Activated naive CD4-positive, alpha-beta T cell treated with anti-CD3 and anti-CD28 coated beads for 36 hours (primary cell): ENCODE measurements at places on chromosomes 5 and 9. TPM values are rescaled to one million over a fixed set of nuclear protein-coding genes. Genes with fewer than 3 reads are reported as not detected.

DNA sequence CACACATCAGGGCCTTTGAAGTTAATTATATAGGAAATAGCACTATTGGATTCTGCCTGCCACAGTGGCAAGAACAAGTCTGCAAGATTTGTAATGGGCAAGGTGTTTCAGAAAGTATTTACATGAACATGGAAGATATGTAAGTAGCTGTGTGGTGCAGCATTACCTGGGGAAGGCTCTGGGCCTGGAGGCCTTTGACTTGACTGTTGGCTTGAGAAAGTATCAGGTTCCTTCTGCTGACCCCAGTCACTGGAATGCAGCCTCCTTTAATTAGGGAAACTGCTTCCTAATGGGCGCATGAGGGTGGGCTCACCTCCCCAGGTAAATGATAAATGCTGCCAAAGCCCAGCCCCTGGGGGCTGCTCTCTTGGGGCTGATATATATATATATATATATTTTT lies 102.7 kb downstream of the GALNT10 start:
- peaks cover 3% of the 10 kb centered on the region for H3K4me1 ChIP-seq
- no peaks in the 10 kb centered on the region for H3K27me3 ChIP-seq
- no peak overlapping the region for H3K27ac ChIP-seq

GRCh38 chr9:20041697-20042081 lies 252.9 kb upstream of the SLC24A2 start:
- no peak overlapping the region for H3K27ac ChIP-seq
- DNase-seq: no peak
- H3K27me3 ChIP-seq: no peaks in the 10 kb centered on the region

GRCh38 chr9:16213781-16214515 lies 656.5 kb downstream of the BNC2 start:
- DNase-seq: no peak
- H3K27ac ChIP-seq: no peak overlapping the region
- H3K27me3 ChIP-seq: no peaks in the 10 kb centered on the region
- no peaks in the 10 kb centered on the region for H3K4me1 ChIP-seq

GRCh38 chr5:87137283-87137682 lies 130.4 kb upstream of the RASA1 start:
- no peaks in the 10 kb centered on the region for H3K36me3 ChIP-seq
- H3K27ac ChIP-seq: no peak overlapping the region
- H3K4me3 ChIP-seq: no peak overlapping the region
- H3K4me1 ChIP-seq: peaks cover 2% of the 10 kb centered on the region

- no peaks in the 10 kb centered on the region for H3K27me3 ChIP-seq
- H3K36me3 ChIP-seq: no peaks in the 10 kb centered on the region
- H3K4me3 ChIP-seq: no peak overlapping the region
- no peak overlapping the region for H3K27ac ChIP-seq
- DNase-seq: no peak
These were observed 428.2 kb downstream of the ANXA1 start for GRCh38 chr9:73579823-73580222.

- H3K4me1 ChIP-seq: peaks cover 39% of the 10 kb centered on the region
- H3K36me3 ChIP-seq: peaks cover 8% of the 10 kb centered on the region
- H3K4me3 ChIP-seq: no peak overlapping the region
- DNase-seq: no peak
- no peak overlapping the region for H3K27ac ChIP-seq
- H3K27me3 ChIP-seq: no peaks in the 10 kb centered on the region
These were observed 6.6 kb upstream of the MSMP start for GRCh38 chr9:35760651-35761050.

Gene TAF1L
- not detected for total RNA-seq

- H3K27me3 ChIP-seq: no peaks in the 10 kb centered on the region
- no peak overlapping the region for H3K4me3 ChIP-seq
- H3K36me3 ChIP-seq: no peaks in the 10 kb centered on the region
- no peak for DNase-seq
- H3K4me1 ChIP-seq: no peaks in the 10 kb centered on the region
These were observed 9.3 kb upstream of the EDIL3 start for GRCh38 chr5:84393969-84394368.

- peak overlapping the region; percentile 83 for H3K4me3 ChIP-seq
- peak overlapping the region; percentile 95 for H3K27ac ChIP-seq
- H3K27me3 ChIP-seq: no peaks in the 10 kb centered on the region
- no peak for DNase-seq
- peaks cover 26% of the 10 kb centered on the region for H3K36me3 ChIP-seq
These were observed 3.5 kb downstream of the HBEGF start for GRCh38 chr5:140342896-140343295.

DNA sequence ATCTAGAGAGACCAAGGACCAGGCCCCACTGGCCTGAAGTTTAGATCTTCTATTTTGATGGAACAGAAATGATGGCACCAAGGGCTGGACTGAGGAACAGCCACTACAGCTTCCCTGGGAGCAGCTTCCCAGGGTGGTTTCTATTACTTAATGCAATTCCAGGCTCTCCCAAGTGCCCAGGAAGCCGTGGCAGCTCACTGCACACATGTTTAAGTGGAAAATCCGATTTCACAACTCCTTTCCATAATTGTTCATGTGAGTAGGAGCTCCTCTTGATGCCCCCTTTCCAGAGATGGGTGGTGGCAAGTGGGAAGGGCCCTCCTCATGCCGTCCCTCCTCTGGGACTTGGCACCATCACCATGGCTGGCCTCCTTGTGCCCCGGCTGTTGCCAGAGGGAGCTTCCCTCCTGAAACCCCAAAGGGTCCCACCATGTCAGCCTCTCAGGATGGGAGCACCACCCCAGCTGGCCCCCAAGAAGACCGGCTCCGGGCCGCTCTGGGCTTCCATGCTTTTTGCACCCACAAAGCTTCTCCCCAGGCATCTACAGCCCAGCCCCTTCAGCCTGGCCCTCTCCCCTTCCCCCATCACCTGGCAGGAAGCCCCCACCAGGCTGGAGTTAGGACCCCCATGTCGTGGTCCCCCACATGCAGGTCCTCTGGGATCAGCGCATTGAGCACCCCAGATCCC lies 9.1 kb upstream of the UBAC1 start:
- peaks cover 9% of the 10 kb centered on the region for H3K4me1 ChIP-seq
- H3K4me3 ChIP-seq: no peak overlapping the region
- H3K36me3 ChIP-seq: no peaks in the 10 kb centered on the region

Gene ARSI
- total RNA-seq: not detected

GRCh38 chr5:16855898-16856297 lies 80.2 kb downstream of the MYO10 start:
- H3K27ac ChIP-seq: no peak overlapping the region
- no peak for DNase-seq
- no peak overlapping the region for H3K4me3 ChIP-seq

DNA sequence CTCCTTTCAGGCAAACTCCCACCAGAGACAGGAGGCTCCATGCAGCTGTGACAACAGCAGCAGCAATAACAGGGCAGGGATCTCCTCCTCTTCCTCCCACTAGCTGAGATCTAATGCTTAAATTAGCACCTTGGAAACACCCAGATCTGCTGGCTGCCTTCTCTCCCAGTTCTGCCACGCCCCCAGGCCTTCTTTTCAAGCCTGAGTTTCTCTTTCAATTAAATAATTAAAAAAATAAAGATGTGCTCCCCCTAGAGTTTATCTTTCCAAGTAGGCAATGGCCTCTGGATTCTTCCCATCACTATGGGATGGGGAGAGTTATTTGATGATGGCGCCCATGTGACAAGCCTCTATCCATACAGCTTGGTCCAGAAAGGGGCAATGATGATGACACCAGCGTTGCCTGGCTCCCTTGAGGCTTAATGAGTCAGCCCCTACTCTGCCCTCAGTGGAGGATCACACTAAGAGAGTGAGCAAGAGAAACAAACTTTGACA lies 3.8 kb downstream of the FAM219A start:
- H3K27me3 ChIP-seq: no peaks in the 10 kb centered on the region
- H3K4me1 ChIP-seq: peaks cover 40% of the 10 kb centered on the region
- no peaks in the 10 kb centered on the region for H3K36me3 ChIP-seq
- peak; percentile 53 for DNase-seq

GRCh38 chr9:91864380-91864779 lies 85.6 kb downstream of the ROR2 start:
- no peaks in the 10 kb centered on the region for H3K36me3 ChIP-seq
- H3K27me3 ChIP-seq: peaks cover 8% of the 10 kb centered on the region
- no peak overlapping the region for H3K4me3 ChIP-seq
- H3K27ac ChIP-seq: no peak overlapping the region
- no peak for DNase-seq

DNA sequence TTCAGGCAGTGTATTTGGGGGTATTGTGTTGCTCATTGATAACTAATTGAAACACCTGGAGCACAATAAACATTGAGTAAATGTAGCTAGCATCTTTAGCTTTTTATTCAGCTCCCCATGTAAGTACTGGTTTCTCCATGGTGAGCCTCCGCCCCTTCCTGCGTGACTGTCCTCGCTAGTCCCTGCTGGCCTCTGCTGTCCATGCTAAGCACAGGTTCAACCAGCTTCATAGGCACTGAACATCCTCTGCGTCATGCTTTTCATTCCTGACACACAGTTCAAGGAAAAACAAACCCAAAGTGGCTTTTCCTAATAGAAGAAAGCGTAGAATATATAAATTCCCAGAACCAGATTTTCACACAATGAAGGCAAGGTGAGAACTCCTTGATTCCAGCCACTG lies 27.3 kb upstream of the DAP start:
- DNase-seq: no peak
- no peaks in the 10 kb centered on the region for H3K36me3 ChIP-seq
- no peak overlapping the region for H3K27ac ChIP-seq
- H3K27me3 ChIP-seq: no peaks in the 10 kb centered on the region
- no peak overlapping the region for H3K4me3 ChIP-seq

Gene PCDHGB2
- not detected for total RNA-seq

Gene CNOT8
- total RNA-seq: 63.5 TPM

GRCh38 chr5:14270209-14270702 lies 127.1 kb downstream of the TRIO start:
- peaks cover 4% of the 10 kb centered on the region for H3K4me1 ChIP-seq
- no peak overlapping the region for H3K27ac ChIP-seq
- no peak overlapping the region for H3K4me3 ChIP-seq
- DNase-seq: no peak
- H3K36me3 ChIP-seq: no peaks in the 10 kb centered on the region
- H3K27me3 ChIP-seq: peaks cover 20% of the 10 kb centered on the region

DNA sequence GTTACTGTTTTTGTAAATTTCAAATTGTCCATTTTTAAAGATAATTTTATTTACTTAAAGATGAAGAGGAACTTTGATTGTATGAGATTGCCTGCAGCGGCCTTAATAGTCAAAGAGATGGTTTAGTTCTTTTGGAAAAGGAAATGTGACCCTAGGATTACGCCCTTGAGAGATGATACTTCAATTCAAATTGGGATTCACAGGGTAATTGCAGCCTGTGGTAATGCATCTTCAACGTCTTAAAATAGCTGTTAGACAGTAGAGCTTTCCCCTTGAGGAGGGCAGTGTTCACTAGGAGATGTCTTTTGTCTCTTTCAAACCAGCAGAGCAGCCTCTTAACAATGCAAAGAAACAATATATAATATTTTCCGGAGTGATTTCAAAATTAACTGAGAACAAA lies 127.1 kb downstream of the TAF11L14 start:
- H3K36me3 ChIP-seq: no peaks in the 10 kb centered on the region
- H3K4me3 ChIP-seq: no peak overlapping the region
- H3K27me3 ChIP-seq: no peaks in the 10 kb centered on the region
- no peak overlapping the region for H3K27ac ChIP-seq
- H3K4me1 ChIP-seq: no peaks in the 10 kb centered on the region
- DNase-seq: no peak

DNA sequence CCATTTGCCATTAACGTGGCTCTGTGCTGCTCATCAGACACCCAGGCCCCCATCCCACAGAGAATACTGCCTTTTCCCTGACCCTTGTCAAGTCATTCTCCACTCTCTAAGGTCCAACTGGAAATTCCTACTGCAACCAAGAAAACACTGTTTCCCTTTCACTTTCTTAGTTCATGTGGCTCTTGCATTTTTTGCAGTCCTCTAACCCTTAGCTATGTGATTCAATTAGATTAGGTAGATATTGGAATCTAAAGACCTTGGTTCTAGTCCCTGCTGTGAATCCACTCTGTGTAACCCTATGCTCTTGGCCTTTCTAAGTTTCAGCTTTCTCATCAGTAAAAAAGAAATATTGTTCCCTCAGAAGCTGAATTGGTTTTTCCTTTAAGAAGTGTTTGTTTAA lies 649.4 kb downstream of the CCDC171 start:
- peaks cover 2% of the 10 kb centered on the region for H3K27me3 ChIP-seq
- no peak overlapping the region for H3K27ac ChIP-seq
- H3K4me1 ChIP-seq: no peaks in the 10 kb centered on the region
- DNase-seq: no peak

Gene PAEP
- total RNA-seq: not detected

DNA sequence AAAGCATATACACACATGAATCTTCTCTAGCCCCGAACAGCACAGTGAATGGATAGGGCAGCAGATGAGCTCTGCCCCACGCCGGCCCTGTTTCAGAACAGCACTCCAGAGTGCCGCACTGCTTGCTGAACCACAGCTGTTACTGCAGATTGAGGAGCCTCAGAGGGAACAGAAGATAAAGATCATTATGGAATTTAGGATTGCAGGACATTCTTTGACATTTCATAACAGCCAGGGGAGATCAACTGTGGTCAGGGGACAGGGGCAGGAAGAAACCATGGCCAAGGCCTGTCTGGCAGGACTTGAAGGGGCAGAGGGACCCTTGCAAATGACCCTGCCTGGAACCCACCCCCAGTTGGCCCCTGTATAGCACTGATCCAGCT lies 20.6 kb downstream of the IRF1 start:
- H3K27me3 ChIP-seq: no peaks in the 10 kb centered on the region
- H3K4me1 ChIP-seq: peaks cover 80% of the 10 kb centered on the region
- peaks cover 9% of the 10 kb centered on the region for H3K36me3 ChIP-seq
- no peak overlapping the region for H3K4me3 ChIP-seq
- DNase-seq: no peak
- no peak overlapping the region for H3K27ac ChIP-seq

DNA sequence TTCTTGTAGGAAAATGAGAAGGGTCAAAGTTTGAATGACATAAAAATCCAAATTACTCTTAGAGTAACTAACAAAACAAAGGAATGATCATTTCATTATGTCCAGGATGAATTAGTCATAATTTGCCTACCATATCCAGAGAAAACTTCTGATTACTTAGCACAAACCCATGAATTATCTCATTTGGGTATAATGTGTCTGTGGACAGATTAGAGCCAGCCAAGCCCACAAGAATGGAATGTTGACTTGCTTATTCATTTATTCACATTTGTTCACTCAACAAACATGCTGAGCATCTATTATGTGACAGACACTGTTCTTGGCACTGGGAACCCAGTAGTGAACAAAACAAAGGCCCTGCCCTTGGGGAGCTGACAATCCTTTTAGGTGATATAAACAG lies 87.4 kb downstream of the APBA1 start:
- peaks cover 9% of the 10 kb centered on the region for H3K27me3 ChIP-seq
- no peaks in the 10 kb centered on the region for H3K4me1 ChIP-seq
- H3K4me3 ChIP-seq: no peak overlapping the region
- no peak for DNase-seq
- no peaks in the 10 kb centered on the region for H3K36me3 ChIP-seq

- no peak for DNase-seq
- H3K36me3 ChIP-seq: peaks cover 37% of the 10 kb centered on the region
- H3K27me3 ChIP-seq: peaks cover 29% of the 10 kb centered on the region
These were observed 6.9 kb downstream of the NR4A3 start for GRCh38 chr9:99828417-99829176.
